NCI-H146 (cell line): ENCODE measurements at places on chromosomes 7 and 10.

- DNase-seq, result no peak
Observed at GRCh38 chr7:22586786-22587140, 86.8 kb upstream of the STEAP1B start.

- peak; percentile 46 for DNase-seq
Observed at GRCh38 chr10:95517536-95518454, 43.4 kb downstream of the SORBS1 start.

GRCh38 chr10:63702092-63702491 is 180.9 kb downstream of the REEP3 start:
- peak; percentile 62 for DNase-seq

DNA sequence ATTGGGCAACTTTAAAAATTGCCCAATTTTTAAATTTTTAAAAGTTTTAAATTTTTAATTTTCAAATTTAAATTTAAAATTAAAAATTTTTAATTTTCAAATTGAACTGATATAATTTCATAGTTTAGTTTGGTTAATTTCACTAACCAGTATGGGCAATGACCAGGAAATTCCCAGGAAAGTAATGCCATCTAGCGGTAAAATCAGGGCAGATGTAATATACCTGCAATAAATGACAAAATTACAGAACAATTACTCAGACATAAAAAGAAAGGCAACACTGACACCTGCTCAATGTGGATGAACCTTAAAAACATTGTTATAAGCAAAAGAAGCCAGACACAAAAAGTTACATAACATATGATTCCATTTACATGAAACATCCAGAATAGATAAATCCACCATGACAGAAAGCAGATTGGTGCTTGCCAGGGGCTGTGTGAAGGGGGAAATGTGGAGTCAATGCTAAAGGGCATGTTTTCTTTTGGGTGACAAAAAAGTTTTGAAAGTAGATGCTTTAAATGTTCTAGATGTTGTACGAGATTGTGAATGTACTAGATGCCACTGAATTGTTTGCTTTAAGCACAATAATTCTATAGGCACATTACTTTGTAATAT is 28.6 kb upstream of the SLC16A12 start:
- DNase-seq, result peak; percentile 46

DNA sequence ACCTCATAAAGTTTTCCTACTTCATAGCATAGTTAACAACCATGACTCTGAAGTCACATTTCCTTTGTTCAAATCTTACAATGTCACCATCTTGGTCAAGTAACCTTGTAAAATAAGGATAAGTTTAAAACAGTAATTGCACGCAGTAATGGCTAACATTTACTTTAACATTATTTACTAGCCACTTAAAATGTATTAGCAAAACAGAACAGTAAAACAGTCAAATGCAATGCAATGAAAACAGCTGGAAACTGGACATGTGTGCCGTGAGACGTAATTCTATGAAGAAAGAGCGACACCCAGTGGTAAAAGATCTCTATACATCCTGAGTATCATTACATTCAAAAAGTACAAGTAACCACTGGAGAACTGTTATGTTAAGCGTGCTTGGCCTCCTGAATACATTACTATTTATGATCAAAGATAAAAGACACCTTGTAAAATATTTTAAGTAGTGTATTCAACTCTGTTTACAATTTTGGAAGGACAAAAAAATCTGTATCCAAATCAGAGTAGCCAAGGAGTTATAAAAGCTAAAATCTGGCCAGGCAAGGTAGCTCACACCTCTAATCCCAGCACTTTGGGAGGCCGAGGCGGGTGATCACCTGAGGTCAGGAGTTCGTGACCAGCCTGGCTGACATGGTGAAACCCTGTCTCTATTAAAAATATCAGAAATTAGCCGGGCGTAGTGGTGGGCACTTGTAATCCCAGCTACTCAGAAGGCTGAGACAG is 27.2 kb downstream of the ATE1 start:
- DNase-seq, result peak; percentile 66

DNA sequence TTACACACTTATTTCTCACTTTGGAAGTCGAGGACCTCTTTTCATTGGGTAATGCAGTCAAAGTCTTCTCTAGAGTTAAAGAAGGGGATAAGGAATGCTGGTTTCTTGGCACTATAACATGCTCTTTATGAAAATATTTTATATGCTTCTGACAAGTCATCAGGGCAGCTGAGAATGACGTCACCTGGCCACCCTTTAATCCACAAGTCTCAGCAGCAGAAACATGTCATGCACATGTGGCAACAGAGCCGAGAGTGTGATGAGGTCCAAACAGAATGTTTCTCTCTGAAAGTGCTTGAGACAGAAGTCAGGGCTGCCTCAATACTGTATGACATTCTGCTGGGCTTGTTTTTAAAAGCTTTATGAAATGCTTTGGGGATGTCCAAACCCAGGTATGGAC is 63.5 kb upstream of the C10orf90 start:
- no peak for DNase-seq

- no peak for DNase-seq
Observed at GRCh38 chr10:92418221-92418620, 127.3 kb downstream of the MARCHF5 start.

DNA sequence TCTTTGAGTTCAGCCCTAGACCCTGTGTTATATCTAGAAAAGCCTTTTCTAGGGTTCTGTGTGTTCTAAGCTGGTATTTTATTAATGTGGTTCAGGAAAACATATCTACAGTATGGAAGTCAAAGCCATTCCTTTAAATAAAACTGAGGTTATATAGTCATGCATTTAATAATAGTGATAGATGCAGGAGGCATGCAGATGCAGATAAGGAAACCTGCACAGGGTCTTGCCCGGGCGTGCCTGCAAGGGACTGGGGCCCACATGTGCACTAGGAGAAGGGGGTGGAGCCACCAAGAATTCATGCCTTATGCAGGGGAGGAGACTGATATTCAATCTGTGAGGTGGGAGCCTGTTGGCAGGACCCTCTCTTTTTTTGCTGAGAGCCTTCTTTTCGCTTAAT is 171.5 kb downstream of the PRPF18 start:
- DNase-seq, result no peak

GRCh38 chr10:12180221-12180974 is 15.3 kb downstream of the NUDT5 start:
- no peak for DNase-seq

GRCh38 chr10:30378201-30378995 is 29.3 kb upstream of the MTPAP start:
- no peak for DNase-seq

DNA sequence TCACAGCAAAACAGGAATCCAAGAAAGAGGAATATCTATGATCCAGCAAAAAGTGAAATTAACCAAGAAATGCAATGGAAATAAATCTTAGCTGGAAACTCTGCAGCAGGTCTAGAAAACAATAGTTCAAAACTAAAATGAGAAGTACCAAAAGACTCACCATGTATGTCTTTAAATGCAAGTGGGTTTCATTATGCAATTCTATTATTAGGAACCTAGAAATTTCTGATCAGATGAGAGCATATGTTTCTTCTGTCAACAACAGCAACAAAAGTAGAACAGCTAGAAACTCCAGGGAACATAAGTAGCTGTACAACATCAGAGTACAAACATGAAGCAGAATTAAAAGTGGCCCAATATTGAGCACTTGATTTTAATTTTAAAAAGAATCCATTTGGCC is 304.0 kb downstream of the ARHGAP12 start:
- no peak for DNase-seq

- DNase-seq, result no peak
Observed at GRCh38 chr10:4337563-4337962, 488.4 kb upstream of the AKR1E2 start.

GRCh38 chr10:71778071-71778825 is 4.9 kb upstream of the VSIR start:
- no peak for DNase-seq

GRCh38 chr10:97842656-97843280 is 6.9 kb upstream of the GOLGA7B start:
- no peak for DNase-seq

GRCh38 chr7:154910125-154910524 is 92.8 kb downstream of the PAXIP1 start:
- no peak for DNase-seq

- no peak for DNase-seq
Observed at GRCh38 chr10:123446449-123447156, 219.6 kb upstream of the GPR26 start.

- DNase-seq, result peak; percentile 74
Observed at GRCh38 chr7:74627661-74628411, 29.7 kb upstream of the GTF2I start.

DNA sequence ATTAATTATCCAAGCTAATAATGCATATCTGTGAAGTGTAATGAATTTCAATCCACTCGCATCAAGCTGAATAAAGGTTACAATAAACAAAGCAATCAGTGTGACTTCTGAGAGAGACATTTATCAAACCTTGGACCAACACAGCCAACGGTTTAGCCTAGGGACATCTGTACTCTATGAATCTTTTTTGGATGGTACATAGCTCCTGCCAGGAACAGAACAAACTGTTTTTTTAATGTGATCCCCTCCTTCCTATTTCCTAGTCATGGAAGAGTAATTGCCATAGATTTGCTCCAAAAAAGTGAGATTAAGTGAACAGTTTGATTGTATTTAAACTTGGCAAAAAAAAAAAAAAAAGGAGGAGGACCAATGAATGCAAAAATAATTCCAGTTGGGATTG is 11.2 kb upstream of the NRCAM start:
- no peak for DNase-seq

GRCh38 chr7:80411621-80412020 is 100.2 kb downstream of the GNAT3 start:
- no peak for DNase-seq

DNA sequence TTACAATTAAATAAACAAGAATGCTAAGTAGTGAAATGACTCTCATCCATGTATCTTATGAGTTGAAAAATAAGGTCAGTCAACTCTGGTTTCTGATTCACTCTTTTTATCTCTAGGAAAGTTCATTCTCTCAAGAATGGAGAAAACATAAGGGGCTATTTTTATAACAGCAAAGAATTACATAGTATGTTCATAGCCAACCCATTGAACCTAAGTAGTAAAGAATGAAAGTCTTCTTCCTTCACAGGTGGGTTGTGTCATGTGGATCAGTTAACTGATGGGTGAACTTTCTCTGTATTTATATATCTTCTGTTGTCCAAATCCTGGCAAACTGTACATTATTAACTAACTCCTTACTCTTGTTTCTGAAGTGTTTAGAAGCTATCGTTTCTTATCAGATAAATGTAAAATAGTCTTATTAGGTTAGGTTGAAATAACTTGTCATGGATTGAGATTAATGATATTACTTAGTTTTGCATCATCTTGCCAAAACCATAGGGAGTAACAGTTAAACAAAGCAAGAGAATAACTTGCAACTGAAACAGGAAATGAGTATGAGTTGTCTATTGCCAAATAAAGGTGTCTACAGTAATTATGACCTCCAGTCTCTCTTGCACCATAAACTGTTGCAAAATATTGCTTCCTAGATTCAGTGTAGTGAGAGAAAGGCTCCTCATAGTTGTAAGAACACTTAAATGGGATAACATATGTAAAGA is 86.8 kb downstream of the ANKRD7 start:
- DNase-seq, result no peak

DNA sequence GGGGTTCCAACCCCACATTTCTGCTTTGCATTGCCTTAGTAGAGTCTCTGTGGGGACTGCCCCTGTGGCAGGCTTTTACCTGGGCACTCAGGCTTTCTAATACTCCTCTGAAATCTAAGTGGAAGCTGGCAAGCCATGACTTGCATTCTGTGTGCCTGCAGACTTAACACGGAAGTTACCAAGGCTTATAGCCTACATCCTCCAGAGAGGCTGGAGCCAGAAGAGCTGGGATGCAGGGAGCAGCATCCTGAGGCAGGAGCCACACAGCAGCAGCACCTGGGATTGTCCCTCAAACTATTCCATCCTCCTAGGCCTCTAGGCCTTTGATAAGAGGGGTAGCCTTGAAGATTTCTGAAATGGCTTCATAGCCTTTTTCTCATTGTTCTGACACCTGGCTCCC is 22.1 kb upstream of the ABCC2 start:
- no peak for DNase-seq

DNA sequence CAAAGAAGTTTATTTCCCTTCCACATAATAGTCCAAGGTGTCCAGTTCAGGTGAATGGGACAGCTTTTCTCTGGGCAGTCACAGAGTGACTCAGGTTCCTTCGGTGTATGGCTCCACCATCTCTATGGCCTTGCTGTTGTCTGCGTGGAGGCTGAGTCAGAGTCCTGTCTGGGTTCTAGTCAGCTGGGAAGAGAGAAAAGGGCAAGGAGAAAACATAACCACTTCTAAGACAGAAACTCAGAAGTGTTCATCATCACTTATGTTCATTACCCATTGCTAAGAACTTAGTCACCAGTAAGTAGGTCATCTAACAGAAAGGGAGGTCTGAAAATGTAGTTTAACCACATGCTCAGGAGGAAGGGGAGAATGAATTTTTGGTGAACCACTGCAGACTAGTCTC is 32.4 kb upstream of the CCDC7 start:
- DNase-seq, result no peak

- no peak for DNase-seq
Observed at GRCh38 chr7:108226816-108227299, 96.7 kb upstream of the LAMB4 start.

- no peak for DNase-seq
Observed at GRCh38 chr7:134831862-134832261, 52.4 kb downstream of the CALD1 start.

GRCh38 chr10:83166344-83166743 is 973.0 kb upstream of the GHITM start:
- DNase-seq, result no peak

DNA sequence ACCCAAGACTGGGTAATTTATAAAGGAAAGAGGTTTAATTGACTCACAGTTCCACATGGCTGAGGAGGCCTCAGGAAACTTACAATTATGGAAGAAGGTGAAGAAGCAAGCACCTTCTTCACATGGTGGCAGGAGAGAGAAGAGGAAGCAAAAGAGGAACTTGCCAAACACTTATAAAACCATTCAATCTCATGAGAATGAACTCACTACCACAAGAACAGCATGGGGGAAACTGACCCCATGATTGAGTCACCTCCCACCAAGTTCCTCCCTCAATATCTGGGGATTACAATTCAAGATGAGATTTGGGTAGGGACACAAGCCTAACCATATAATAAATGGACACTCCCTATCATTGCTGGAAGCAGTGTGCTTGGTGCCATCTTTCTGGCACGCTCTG is 506.3 kb downstream of the CALN1 start:
- DNase-seq, result no peak

DNA sequence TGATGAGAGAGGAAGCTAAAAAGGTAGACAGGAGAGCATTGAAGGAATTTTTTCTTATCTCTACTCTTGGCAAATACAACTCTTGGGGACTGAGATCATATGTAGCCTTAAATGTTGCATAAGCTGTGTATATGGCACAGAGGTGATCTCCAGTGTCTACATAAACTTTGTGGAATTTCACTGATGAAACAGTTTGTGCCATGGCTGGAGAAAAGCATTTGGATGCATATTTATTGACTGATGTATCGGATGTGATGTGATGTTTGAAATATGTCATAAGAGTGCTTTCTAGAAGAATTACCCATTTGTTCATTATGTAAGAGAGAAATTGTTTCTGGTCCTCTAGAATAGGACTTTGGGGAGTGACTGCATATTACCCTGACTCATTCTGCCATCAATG is 244.9 kb upstream of the LRRTM3 start:
- no peak for DNase-seq
